B cell (primary cell): ENCODE measurements at places on chromosomes 4 and X. TPM values are rescaled to one million over a fixed set of nuclear protein-coding genes. Genes with fewer than 3 reads are reported as not detected.
A peak's percentile ranks its signal among the peaks of the same experiment; 100 is the strongest.

Gene SATL1
- not detected in 2 replicates for total RNA-seq

Gene SMIM43
- not detected in 2 replicates for total RNA-seq

Gene FAM149A
- total RNA-seq: not detected in 2 replicates

Gene NDST3
- total RNA-seq: not detected in 2 replicates

Gene KCND1
- total RNA-seq: 1.5 and 2.3 TPM in 2 replicates

Gene CT45A10
- not detected in 2 replicates for total RNA-seq

GRCh38 chr4:3529363-3529762, 2.9 kb downstream of the LRPAP1 start:
- DNase-seq: peak; percentile 49

DNA sequence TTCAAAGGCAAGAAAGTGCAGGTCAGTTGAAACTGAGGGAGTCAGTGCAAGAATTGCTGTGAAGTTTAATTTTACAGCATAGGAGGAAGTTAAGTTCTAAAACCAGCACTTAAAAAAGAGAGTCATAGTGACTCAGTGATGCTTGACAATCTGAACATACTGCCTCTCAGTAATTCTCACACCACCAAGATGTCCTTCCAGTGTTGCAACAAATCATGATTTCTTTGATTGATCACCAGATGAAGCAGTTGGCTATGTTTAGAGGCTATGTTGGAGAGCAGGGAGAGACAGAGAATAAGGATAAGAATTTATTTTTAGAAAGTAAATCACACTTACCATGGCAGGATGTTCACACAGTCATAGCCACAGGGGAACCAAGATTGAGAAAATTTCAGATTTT, 13.2 kb downstream of the TRIM2 start:
- DNase-seq: peak; percentile 23

DNA sequence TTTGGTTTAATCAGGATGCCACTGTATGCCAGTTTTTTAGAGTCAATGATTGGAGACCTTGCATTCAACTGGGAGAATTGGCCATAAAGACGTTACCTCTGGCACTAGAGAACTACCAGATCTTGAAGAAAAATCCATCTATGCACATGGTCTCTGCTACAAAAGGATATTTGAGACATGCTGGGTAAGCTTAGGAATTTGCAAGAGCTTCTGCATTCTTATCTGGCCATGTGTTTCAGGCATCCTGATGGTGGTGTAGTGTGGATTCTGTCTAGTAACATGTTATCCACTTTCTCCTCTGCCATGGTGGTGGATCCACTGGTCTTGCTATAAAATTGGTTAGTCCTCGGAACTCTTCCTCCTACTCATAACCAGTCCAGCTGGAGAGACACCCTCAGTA, 185.3 kb upstream of the WDFY3 start:
- no peak for DNase-seq

GRCh38 chr4:70666369-70666768, at the start of gene JCHAIN:
Gene JCHAIN (minus strand): TSS chr4:70666508. CDS start chr4:70666490, 18 bp downstream.
- peak; percentile 24 for DNase-seq

DNA sequence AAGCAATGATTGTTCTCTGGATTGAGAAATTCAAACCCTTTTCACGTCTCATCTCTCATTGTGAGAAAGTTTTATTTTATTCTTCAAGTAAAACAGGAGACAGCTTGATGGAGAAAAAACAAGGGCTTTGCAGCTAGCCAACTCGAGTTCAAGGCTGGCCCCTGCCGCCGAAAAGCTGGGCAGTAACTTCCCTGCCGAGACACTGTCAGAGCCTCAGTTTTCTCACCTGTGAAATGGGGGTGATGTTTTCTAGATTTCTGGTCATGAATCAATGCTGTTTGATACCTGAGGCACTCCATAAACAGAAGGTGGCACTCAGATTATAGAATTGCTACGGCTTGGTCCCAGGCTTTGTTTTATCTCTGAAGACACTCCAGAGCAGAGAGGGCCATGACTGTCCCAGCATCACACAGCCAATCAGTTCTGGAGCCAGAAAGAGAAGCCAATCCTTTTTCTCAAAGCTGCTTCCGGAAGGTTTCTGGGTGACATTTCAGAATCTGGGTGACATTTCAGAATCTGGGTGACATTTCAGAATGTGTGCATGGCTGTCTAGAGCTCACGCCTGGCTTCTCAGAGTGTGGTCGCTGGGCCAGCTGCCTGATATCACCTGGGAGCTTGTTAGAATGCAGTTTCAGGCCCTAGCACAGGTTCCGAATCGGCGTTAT, 33.2 kb downstream of the HMX1 start:
- DNase-seq: no peak

DNA sequence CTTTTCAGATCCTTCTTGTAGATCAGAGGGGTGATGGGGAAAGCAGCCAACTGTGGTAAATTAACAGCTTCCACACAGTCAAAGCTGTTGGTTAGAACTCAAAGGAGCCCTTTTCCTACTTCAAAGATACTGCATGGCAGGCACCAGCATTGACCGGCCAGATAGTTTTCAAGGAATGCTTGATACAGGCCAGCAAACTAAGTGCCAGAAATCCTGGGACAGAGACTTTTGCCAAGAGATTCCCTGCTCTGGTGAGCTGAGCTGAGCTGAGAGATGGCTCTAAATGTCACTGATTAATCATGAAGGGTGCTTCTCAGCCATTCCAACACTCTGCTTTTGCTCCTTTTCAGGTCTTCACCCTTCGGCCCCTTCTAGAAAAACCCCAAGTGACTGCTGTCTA, 131.6 kb upstream of the MED14 start:
- DNase-seq: no peak

DNA sequence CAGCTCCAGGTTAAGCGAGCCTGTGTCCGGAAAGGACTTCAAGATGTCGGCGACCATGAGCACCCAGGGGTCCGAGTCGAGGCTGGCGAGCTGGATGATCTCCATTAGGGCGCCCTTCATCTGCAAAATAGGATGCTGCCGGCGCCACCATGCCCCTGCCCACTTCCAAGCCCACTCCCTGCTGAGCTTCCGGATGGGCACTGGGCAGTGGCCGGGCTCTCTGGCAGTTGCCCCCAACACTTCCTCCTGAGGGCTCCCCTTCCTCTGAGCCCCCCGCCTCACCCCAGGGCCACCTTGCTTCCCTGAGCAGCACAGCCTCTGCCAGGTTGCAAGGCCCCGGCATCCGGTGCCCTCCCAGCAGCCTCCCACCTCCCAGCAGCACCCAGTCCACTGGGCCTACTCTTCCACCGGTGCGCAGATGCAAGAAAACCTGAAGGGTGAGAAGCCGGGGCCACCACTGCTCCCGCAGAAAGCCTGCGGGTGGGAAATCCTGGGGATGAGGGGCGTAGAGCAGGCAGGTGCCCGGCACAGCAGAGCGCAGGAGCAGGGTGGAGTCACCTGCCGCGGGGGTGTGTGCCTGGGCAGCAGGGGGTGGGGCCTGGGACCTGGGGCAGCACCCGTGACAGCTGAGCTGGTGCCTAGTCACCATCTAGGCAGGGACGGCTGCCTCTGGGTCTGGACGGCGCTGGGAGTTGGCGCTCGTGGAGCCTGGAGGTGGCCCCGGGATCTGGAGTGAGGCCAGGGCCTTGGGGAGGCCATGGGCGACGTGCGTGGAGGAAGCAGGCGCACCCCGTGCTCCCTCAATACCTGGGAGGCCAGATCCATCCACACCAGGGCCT, 17.0 kb downstream of the NELFA start:
- no peak for DNase-seq

GRCh38 chr4:24912252-24913118, at the start of gene CCDC149:
Gene CCDC149 (minus strand): TSS chr4:24913042. CDS start chr4:24912864, 178 bp downstream.
- DNase-seq: no peak

DNA sequence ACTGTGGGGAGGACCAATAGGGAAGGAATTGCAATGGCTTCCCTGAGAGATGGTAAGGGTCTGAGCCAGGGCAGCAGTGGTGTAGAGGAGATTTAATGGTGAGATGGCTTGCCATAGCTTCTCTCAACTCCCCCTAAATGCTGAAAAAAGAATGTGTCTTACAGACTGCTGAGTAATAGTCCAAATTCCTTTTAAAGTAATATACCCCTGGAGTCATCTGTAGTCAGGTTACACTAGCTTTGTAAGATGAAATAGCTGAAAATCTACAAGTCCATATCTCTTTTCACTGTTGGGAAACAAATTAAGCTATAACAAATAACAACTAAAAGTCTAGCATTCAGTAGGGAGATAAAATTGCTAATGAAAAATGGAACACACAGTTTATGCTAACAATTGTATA, 33.5 kb downstream of the MAPK10 start:
- DNase-seq: no peak

- DNase-seq: no peak
Measured at GRCh38 chr4:183763990-183764754, 105.1 kb downstream of the TRAPPC11 start.

DNA sequence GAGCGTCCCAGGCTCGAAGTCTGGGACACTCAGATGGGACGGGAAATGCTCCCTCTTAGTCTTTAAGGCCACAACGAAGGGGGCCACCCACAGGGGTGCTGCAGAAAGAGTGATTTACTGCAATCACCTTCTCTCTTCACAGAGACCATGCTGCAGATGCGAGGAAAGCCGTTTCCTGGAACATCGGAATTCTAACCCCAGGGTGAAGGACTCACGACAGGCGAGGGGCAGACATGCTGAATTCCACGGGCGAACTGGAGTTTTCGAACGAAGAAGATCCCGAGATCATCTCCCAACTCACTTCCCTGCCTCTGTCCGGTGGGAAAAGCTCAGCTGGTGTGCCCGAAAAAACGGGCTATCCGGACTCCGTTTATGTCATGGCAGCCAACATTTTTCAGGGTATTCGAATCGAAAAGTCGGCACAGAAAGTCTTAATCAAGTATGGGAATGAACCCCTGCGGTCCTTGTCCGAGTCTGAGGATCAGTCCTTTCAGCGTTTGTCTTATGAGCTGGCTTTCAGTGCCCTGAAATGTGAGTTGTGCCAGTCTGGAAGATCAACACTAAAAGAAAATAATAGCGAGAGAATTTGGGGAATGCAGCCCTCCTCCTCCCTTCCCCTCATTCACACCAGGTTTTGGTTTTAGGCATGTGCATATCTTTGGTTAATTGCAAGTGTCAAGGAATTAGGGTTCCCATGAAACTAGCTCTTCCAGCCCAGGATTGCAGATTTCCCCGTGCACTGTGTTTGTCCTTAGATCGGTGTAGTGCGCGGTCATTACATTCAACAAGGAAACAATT, 905 bp downstream of the NSUN7 start:
- DNase-seq: no peak

- DNase-seq: no peak
Measured at GRCh38 chr4:168099195-168099594, 6.9 kb downstream of the ANXA10 start.

DNA sequence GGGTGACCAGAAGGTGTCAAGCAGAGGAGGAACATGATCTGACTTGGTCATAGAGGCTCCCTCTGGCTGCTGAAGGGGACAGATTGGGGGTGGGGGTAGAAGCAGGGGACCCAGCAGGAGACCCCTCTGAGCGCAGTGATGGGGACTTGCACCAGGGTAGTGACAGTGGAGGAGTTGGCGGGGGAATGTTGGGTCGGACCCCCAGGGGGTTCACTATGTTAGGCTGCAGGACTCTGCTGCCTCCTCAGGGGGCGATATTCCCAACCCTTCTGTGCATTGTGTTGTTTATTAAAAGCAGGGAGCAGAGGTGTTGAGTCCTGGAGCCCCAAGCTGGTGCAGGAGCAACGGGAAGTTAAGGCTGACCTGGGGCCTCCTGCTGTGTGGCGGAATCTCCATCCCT, 8.8 kb downstream of the WDR13 start:
- no peak for DNase-seq

- no peak for DNase-seq
Measured at GRCh38 chr4:126004941-126005340, 690.2 kb downstream of the FAT4 start.

DNA sequence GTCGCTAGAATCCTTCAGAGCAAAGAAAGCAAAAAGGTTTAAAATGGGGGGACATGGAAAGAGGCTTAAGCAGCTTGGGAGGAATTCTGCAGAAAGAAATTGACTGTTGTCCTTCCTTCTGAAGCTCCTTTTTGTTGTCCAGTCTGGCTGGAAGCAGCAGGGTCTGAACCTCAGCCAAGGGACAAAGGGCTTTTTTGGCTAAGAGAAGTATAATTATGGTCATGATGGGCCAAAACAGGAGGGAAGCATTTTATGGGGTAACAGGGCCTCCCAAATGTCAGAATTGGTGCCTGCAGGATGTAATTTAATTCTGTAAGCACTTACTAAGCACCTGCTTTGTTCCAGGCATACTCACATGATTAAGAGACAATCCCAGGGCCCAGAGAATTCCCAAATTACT, 74.2 kb upstream of the CPEB2 start:
- DNase-seq: no peak

GRCh38 chrX:132426695-132427281, 62.0 kb downstream of the MBNL3 start:
- DNase-seq: no peak

- no peak for DNase-seq
Measured at GRCh38 chr4:2413821-2414610, 4.4 kb downstream of the ZFYVE28 start.

DNA sequence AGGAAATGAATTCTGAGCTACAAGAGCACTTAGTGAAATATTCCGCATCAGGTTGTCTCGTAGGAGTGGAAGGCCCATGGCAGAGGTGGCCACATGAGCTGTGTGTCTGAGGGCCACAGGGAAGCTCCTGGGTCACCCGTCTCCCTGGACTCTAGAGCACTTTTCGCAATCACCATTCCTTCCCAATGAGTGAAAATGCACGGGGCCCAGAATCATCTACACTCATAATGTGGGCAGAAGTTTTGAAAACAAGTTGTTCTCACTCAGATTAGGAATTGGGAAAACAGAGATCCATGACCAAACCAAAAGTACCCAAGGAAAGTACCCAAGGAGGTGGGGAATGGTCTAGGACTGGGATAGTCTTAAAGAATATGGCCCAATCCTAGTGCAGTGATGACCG, 94.4 kb downstream of the SCD5 start:
- DNase-seq: no peak

GRCh38 chrX:50495616-50496015, 25.0 kb upstream of the DGKK start:
- DNase-seq: no peak

DNA sequence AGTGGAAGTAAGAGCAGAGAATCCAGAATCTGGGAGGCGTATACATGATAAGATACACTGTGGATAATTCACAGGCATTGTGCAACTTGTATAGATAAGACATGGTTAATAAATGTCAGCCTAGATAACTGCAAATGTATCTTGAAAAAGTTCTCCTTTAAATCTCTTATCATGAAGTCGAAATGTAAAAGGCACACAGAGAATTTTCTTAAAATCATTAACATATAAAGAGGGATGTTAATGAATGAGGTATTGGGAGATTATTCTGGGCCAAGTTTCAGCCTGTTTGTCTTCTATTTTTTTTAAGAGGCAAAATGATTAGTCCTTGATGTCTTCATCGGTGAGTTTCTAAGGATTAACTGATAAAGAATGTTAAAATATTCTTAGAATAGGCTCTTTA, 835 bp downstream of the TDO2 start:
- no peak for DNase-seq

- DNase-seq: no peak
Measured at GRCh38 chrX:67384403-67384802, 159.4 kb upstream of the AR start.
